Activated T-helper 2 cell treated with anti-CD3 and anti-CD28 coated beads, Interferon-gamma antibody, Interleukin-2, Interleukin-4, amounts not matched to agents 10 μg/mL and 5 μg/mL and 100 μg/mL, durations not matched to agents 14 hours and 24 hours and 36 hours (primary cell): ENCODE measurements at places on chromosomes 1 and 21.

GRCh38 chr1:151006327-151007052 is at the start of gene MINDY1:
MINDY1 (minus strand) TSS chr1:151006902; CDS start chr1:151002617, 4,285 bp downstream.
- no peak for DNase-seq

- DNase-seq, result peak; percentile 25
Measured at GRCh38 chr21:14737922-14738321, 191.8 kb upstream of the SAMSN1 start.

GRCh38 chr1:185601189-185601588 is 133.0 kb upstream of the HMCN1 start:
- DNase-seq, result no peak

DNA sequence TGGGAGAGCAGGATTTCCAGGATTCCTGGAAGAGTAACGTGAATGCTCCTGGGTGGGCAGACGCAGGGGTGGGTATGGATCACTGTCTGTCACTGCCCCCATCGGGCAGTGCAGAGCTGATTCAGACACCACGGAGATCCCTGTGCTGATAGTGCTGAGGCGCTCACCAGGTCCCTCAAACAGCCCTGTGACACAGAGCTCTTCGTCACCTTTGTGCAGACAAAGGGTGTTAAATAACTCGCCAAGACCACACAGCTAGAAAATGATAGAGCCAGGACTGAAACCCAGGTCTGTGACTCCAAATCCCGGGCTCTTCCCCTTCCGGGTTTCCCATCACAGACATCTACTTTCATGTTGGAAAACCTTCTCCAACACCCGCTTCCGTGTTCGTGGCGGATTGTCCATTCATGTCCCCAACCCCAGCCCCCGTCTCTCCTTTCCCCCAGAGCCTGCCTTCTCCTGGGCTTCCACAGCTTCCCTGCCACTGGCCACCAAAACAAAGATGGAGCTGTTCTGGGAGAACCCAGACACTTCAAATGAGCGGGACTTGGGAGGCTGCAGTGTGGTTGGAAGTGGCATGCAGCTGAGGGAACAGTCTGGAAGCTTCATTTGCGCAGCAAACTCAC is 2.6 kb downstream of the EFHD2 start:
- peak; percentile 43 for DNase-seq

DNA sequence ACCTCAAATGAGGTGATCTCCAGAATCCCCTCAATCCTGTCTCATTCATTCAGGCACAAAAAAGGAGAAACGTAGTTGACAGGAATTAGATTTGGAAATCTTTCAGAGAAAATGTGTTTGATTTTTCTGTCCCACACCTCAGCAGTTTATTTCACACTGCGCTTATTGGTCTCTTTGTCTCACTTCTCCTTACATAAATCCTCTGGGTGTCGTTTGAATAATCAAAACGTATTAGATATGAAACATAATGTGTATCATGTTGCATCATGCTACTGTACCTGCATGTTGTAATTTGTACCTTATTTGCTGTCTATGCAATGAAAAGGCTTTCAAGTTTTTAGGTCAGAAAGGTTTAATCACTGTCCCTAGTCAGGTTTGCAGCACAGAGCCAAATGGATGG is 255.7 kb downstream of the DISC1 start:
- no peak for DNase-seq

- DNase-seq, result no peak
Measured at GRCh38 chr1:226111098-226111882, 48.8 kb downstream of the H3-3A start.

GRCh38 chr1:109531826-109532364 is 7.8 kb upstream of the GPR61 start:
- DNase-seq, result no peak

DNA sequence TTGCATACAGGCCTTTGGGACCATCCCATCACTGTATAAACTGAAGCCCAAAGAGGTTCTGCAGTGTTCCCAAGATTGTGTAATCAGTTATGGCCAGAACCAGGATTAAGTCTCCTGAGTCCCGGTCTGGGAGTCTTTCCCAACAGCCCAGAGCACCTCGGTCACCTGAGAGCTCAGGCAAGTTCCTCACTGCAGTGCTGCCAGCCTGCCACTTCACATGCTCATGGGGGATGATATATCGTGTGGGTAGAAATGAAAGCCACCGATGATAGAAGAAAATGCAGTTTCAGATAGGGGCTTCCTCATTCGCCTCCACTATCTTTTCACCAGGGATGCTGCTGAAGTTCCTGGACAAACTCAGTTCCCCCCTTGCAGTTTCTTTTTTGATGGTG is 30.4 kb downstream of the FHAD1 start:
- DNase-seq, result no peak

GRCh38 chr21:25373126-25374082 is 233.9 kb downstream of the MRPL39 start:
- DNase-seq, result no peak

GRCh38 chr1:230632273-230632873 is 9.9 kb upstream of the COG2 start:
- no peak for DNase-seq

- no peak for DNase-seq
Measured at GRCh38 chr1:173354937-173355280, 122.2 kb upstream of the PRDX6 start.

DNA sequence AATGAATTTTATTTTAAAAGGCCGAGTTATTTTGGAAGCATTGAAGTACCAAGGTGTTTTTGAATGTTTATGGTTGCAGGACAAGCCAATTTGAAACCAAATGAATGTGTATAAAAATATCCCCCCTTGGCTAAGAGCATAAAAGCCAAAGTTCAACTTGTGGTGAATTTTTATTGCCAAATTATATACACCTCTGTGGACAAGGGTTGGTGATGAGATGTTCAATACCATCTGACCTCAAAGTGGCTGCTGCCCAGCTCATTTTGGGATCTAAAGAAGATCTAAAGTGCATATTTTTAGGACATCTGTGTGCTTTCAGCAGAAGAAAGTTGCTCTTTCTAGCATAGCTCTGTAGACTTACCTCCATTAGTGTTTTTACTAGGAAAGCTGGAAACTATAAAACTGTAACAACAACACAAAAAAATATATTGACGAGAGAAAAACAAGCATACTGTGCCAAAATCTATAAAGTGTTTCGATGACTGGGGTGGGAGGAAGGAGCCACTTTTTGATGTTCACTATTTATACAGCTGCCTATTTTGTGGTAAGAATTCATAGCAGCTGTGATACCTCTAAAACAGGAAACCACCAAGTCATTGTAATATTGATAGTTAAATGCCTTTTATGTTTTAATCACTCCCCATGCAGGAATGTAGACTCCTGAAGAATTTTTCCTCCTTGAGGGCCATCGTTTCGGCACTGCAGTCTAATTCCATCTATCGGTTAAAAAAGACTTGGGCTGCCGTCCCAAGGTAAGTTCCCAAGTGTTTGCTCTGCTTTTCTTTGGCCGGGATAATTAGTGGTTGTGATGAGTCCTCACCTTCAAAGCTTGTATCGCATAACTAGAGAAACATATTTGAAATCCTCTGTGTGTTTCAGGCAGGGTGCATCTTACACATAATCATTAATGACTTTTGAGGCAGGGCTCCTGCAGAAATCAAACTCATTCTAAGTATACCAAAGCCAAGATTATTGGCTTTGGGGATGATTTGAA is 83.2 kb downstream of the RGL1 start:
- no peak for DNase-seq

GRCh38 chr21:42252778-42253340 is 33.9 kb downstream of the ABCG1 start:
- DNase-seq, result no peak

GRCh38 chr1:155200920-155201319 is 6.8 kb downstream of the THBS3 start:
- DNase-seq, result no peak

DNA sequence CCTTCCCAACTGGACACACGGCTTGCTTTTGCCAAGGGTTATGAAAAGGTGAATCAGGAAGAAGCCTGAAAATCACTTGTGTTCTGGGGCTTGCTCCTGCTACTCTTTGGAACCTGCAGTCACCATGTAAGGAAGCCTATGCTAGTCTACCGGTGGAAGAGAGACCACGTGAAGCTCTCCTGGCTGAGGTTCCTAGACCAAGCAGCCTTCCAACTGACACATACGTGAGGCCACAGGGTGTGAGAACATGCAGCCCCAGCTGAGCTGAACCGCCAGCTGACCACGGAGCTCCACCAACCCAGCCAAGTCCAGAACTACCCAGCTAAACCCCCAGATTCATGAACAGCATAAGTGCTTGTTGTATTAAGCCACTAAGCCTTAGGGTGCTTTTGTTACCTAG is 72.8 kb upstream of the KRTAP19-8 start:
- no peak for DNase-seq

GRCh38 chr1:234149217-234149616 is 224.0 kb upstream of the COA6 start:
- no peak for DNase-seq

DNA sequence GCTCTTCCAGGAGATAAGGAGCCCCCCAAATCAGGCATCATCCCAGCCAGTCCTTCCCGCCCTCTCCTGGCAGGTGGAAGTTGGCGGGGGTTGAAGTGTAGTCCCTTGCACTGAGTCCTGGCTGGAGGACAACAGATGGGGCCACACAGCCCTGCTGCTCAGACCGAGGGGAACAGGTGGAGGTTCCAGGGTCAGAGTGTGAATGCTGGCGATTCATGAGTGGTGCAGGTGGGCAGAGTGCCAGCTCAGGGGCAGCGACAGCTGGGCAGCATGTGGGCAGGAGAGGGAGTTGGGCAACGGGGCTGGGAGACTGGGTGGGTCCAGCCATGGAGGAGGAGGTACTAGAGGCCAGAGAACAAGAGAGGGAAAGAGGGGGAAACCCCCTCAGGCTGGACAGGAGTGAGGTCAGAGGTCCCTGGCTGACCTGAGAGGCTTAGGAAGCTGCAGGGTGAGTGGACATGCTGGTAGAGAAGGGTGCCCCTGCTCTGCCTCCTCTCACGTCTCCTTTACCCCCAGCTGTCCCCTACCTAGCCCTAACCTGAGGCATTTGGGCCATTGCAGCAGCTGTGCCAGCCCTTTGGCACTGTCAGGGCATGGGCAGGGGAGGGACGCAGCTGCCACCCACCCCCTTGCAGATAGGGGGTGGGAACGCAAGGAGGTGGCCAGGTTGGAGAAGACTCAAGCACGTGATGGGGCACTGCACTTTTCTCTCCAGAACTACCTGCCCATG is 11.3 kb upstream of the ADORA1 start:
- DNase-seq, result no peak

- DNase-seq, result no peak
Measured at GRCh38 chr1:118827636-118828035, 160.5 kb downstream of the TBX15 start.

- DNase-seq, result no peak
Measured at GRCh38 chr1:240784776-240785175, 172.8 kb upstream of the GREM2 start.

DNA sequence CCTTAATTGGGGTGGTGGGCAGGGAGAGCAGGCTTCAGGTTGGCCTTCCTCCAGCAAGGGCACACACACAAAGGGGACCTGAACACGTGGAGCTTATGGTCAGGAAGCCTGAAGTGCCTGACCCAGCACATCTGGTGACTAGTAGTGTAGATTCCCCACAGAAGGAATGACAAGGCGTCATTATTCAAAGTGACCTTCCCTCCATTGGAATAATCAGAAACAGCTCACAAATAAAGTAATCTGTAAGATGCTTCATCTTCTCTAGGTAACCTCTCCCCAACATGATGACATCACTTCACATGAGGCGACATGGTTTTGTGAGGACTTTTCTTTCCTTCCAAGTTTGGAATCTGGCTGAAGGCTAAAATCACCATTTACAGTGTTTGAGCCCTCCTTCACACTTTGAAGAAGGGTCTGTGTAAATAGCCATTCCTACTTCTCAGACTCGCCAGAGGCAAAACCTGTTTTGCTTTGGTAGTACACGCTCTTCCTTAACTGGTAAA is 32.8 kb upstream of the ERG start:
- DNase-seq, result no peak

- no peak for DNase-seq
Measured at GRCh38 chr1:35559317-35559944, 1.8 kb downstream of the NCDN start.

GRCh38 chr1:118963456-118964430 is 24.4 kb downstream of the TBX15 start:
- DNase-seq, result no peak

- no peak for DNase-seq
Measured at GRCh38 chr1:62321446-62321845, 2.2 kb upstream of the KANK4 start.

DNA sequence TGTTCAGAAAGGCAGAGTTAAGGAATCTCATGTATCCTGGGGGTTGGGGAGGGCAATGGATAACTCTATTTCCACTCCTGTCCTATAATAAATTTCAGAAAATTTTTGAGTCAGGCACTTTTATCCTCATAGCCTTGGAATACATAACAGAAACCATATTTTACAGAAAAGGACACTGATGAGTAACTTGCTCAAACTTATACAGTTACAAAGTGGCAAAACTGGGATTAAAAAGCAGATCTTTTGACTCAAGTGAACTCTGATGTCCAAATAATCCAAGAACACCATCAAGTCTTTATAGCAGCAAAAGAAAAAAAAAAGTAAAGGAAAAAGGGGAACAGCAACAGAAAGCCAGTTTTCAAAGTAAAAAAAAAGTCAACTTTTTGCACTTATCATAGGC is 36.9 kb downstream of the PHC2 start:
- DNase-seq, result no peak

DNA sequence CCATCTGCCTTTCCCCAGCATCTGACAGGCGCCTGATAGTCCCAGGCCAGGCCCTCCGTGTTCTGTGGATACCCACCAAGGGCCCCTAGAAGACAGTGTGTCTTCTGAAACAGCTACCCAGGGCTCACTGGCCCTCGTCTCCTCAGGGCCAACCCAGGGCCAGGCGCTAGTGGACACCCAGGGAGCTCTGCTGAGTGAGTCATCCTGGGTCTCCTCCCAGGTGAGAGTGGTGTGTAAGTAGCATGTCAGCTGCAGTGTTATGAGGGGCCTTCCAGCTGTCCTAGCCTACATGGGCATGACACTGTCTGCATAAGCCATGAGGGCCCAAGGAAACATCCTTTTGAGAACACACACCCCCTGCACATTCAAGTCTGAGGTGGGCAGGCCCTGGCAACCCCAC is 36.7 kb downstream of the CHD5 start:
- no peak for DNase-seq

DNA sequence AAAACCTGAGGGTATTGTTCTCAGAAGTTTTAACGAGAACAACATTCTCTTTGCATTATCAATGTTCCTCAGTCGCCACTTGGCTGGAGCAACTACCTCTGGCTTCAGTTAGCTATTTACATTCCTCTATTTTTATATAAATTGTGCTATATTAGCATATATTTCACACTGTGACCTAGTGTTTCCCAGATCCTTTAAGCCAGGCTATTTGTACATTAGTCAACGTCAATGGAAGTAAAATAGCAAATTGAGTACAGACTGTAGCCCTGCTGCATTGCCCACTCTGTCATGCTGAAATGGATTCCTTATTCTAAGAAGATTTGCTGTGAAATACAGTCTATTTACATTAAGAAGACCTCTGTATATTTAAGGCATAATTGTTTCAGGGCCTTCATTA is 213.8 kb downstream of the ROR1 start:
- no peak for DNase-seq

GRCh38 chr1:13797397-13797796 is 97.4 kb downstream of the PRDM2 start:
- no peak for DNase-seq

DNA sequence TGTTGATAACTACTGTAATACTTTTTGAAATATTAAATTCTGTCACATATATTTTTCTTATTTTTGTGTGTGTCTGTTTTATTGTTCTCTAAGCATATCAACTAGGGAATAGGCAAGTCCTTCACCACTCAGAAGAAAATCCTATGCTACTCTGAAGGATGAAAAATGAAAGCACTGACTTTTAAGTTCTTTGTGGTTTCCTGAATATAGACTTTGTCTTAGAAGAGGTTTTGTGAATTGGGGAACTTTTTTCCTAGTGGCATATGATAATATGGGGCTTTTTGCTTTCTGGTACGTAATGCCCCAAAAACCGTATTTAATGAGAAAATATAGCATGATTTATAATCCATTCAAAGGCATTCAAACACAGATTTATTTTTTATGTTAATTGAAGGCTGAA is 136.0 kb downstream of the SNX7 start:
- no peak for DNase-seq
